Fibroblast of skin of right biceps (primary cell): ENCODE measurements at places on chromosomes 11 and 22.

DNA sequence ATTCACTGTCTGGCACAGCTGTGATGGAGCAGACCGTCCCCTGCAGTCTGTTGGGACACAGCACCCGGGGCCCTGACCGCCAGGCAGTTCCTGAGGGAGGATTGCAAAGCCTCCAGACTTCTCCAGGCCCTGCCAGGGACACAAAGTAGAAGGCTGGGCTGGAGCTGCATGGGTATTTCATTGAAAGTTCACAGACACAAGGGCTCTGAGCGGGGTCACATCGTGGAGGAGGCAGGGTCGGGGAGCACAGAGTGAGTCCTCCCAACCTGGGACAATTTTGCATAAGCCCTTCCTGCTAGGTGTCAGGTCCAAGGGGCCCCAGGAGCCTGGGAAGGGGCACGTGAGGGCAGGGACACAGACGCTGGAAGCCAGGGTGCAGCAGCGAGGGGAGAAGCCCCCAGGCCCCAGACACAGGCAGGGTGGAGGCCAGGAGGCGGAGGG, 15.7 kb downstream of the IFITM10 start:
- no peak for DNase-seq

DNA sequence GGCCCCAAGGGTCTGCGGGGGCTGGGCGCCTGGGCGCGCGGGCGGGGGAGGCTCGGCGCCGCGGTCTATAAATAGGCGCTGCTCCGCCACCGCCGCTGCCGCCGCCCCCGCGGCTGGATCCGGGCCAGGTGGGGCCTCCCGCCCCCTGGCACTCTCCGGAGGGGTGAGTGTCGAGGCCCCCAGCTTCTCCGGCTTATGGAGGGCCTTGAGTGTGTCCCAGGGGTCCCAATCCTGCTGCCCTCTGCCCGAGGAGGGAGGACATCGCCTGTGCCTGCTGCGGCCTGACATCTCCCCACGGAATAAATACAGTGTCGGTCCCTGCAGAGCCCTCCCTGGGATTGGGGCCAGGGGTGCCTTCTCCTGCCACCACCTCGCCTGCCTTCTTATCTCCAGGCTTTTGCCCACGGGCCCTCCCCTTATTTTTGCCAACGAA, 4.3 kb upstream of the GP1BB start:
- peak; percentile 40 for DNase-seq

DNA sequence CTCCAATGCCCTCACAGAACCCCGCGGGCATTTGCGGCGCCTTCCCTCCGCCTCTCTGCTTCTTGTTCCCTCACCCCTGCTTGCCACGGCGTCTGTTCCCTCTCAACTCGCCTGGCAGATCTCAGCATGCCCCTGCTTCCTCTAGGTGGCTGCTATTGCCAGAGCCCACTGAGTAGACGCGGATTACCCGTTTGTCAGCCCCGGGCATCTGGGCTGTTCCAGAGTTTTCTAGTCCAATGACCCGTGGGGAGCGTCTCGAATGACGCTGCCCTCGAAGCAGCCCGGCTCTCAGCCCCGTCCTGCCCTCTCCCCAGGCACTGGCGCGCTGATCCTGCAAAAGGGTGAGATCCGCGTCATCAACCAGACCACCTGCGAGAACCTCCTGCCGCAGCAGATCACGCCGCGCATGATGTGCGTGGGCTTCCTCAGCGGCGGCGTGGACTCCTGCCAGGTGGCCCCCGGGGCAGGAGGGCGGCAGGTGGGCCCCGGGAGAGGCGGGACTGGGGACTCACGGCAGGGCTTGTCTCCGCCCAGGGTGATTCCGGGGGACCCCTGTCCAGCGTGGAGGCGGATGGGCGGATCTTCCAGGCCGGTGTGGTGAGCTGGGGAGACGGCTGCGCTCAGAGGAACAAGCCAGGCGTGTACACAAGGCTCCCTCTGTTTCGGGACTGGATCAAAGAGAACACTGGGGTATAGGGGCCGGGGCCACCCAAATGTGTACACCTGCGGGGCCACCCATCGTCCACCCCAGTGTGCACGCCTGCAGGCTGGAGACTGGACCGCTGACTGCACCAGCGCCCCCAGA, 49.7 kb downstream of the ST14 start:
- DNase-seq = no peak

GRCh38 chr11:115613004-115613403, 108.8 kb upstream of the CADM1 start:
- DNase-seq = no peak

- no peak for DNase-seq
Observed at GRCh38 chr11:33682446-33682845, 18.2 kb downstream of the C11orf91 start.

DNA sequence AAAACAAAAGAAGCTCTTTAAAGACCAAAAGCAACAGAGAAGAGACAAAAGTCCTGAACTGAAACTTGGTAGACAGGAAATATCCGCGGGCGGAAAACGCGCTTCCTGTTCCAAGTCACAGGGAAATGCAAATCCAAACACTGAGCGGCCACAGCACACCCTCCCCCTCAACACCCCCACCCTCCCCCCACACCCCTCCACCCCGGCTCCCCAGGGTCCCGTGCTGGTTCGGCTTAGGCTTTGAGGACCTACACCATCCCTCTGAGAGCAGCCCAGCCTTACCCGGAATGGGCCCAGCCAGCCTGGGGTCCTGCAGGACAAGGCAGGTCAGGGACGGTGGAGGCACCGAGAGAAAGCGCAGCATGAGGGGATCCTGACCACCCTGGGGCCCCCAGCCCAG, 160.4 kb downstream of the BRD1 start:
- DNase-seq = no peak

- DNase-seq = no peak
Observed at GRCh38 chr22:19559324-19559811, 35.2 kb upstream of the CLDN5 start.

DNA sequence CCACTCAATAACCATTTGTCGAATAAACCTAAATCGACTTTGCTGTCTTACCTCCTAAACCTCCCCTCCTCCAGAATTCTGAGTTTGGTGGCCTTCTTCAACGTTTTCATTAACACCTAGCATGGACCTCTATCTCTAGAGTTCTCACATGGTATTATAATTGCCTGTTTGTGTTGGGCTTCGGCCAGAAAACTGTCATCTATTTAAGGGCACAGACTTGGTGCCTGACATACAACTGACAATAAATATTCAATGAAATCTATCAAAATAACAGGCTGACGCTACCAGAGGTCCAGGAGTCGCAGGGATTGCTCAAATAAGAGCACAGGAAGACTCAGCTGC, 687 bp downstream of the ALKBH8 start:
- no peak for DNase-seq
